ENCODE measurements at places on chromosomes 4 and X.
A peak's percentile ranks its signal among the peaks of the same experiment; 100 is the strongest.

- peaks cover 26% of the 10 kb centered on the region for H3K27me3 ChIP-seq
- H3K27ac ChIP-seq: no peak overlapping the region
- peaks cover 7% of the 10 kb centered on the region for H3K4me1 ChIP-seq
- H3K36me3 ChIP-seq: no peaks in the 10 kb centered on the region
These were observed 20.8 kb upstream of the PRPS2 start for GRCh38 chrX:12770440-12770839.

GRCh38 chrX:71622576-71623450, 4.5 kb upstream of the CXCR3 start:
- peak overlapping the region; percentile 98 for H3K27ac ChIP-seq
- peaks cover 44% of the 10 kb centered on the region for H3K4me1 ChIP-seq
- H3K36me3 ChIP-seq: peaks cover 40% of the 10 kb centered on the region
- H3K4me3 ChIP-seq: peak overlapping the region; percentile 85
- no peaks in the 10 kb centered on the region for H3K27me3 ChIP-seq

DNA sequence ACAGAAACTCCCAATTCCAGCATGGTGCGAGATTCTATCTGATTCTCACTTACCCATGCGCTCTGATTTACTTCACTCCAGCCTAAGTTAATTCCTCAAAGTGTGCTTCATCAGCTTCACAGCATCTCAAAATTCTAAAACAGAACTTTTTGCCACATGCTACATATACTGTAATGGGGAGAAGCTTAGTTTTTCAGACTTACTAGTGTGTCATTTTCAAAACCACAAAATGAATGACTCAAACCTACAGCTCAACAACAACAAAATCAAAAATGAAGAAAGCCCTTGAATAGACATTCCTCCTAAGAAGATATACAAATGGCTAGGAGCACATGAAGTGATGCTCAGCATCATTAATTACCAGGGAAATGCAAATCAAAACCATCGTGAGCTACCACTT, 14.9 kb downstream of the IRF2 start:
- peaks cover 84% of the 10 kb centered on the region for H3K4me1 ChIP-seq
- H3K4me3 ChIP-seq: peak overlapping the region; percentile 26
- H3K27me3 ChIP-seq: no peaks in the 10 kb centered on the region
- DNase-seq: no peak
- peak overlapping the region; percentile 77 for H3K27ac ChIP-seq

DNA sequence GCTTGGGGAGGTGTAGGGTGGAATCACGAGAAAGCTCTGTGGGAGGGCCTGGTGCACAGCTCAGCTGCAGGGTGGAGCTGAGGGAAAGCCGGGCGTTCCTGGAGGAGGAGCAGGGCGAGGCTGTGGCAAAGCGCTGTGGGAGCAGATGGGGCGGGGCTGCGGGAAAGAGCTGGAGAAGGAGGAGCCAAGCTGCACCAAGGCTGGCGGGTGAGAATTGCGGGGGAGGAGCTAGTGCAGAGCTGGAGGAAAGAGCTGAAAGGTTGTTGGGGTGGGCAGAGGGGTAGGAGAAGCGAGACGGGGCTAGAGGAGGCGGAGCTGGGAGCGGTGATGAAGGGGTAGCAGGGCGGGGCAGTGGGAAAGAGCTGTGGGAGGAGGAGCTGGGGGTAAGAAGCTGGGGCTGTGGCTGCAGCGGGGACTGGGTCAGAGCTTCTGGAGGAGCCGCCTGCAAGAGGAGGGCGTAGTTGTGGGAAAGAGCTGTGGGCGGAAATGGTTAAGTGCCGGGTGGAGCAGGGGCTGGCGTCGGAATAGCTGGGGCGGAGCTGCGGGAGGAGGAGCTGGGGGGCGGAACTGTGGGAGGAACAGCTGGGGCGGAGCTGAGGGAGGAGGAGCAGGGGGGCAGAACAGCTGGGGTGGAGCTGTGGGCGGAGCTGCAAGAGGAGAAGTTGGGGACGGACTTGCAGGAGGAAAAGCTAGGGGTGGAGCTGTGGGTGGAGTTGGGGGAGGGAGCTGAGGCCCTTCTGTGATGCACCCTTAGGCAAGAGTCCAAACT, 1.8 kb upstream of the EOLA2 start:
- H3K36me3 ChIP-seq: peaks cover 15% of the 10 kb centered on the region
- H3K27ac ChIP-seq: peak overlapping the region; percentile 35
- H3K4me3 ChIP-seq: peak overlapping the region; percentile 91
- no peaks in the 10 kb centered on the region for H3K27me3 ChIP-seq

DNA sequence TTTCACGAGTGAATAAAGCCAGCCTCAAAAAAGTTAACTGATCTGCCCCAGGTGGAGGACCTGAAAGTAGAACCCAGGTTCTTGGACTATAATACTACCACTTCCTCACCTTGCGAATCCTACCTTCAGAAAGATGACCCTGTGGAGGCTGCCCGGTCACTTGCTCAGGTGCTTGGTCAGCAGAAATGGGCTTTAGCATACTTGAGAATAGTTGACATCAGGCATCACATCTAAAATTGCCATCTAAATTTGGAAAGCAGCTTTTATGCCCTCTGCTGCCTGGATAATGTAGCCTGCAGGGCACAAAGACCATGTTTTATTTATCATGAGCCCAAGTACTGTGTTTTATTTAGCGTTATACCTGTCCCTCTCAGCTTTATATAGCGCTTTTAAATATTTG, 3.0 kb downstream of the BCLAF3 start:
- no peaks in the 10 kb centered on the region for H3K27me3 ChIP-seq
- H3K4me1 ChIP-seq: peaks cover 7% of the 10 kb centered on the region
- H3K27ac ChIP-seq: no peak overlapping the region
- peaks cover 5% of the 10 kb centered on the region for H3K36me3 ChIP-seq

GRCh38 chr4:110508827-110509710, 33.1 kb downstream of the ENPEP start:
- H3K4me1 ChIP-seq: no peaks in the 10 kb centered on the region
- H3K36me3 ChIP-seq: no peaks in the 10 kb centered on the region
- H3K27me3 ChIP-seq: peaks cover 4% of the 10 kb centered on the region
- DNase-seq: no peak
- no peak overlapping the region for H3K4me3 ChIP-seq

GRCh38 chrX:39149761-39150160, 348.5 kb downstream of the MID1IP1 start:
- no peak overlapping the region for H3K27ac ChIP-seq
- DNase-seq: peak; percentile 41
- no peaks in the 10 kb centered on the region for H3K4me1 ChIP-seq
- H3K27me3 ChIP-seq: peaks cover 7% of the 10 kb centered on the region
- H3K36me3 ChIP-seq: no peaks in the 10 kb centered on the region

GRCh38 chr4:41215969-41216293, 1.6 kb upstream of the APBB2 start:
- no peaks in the 10 kb centered on the region for H3K36me3 ChIP-seq
- DNase-seq: no peak
- H3K4me3 ChIP-seq: peak overlapping the region; percentile 50
- no peak overlapping the region for H3K27ac ChIP-seq

GRCh38 chr4:123976819-123977218, 580.2 kb downstream of the SPRY1 start:
- H3K4me1 ChIP-seq: no peaks in the 10 kb centered on the region
- no peaks in the 10 kb centered on the region for H3K36me3 ChIP-seq
- no peaks in the 10 kb centered on the region for H3K27me3 ChIP-seq
- no peak overlapping the region for H3K27ac ChIP-seq
- no peak overlapping the region for H3K4me3 ChIP-seq

DNA sequence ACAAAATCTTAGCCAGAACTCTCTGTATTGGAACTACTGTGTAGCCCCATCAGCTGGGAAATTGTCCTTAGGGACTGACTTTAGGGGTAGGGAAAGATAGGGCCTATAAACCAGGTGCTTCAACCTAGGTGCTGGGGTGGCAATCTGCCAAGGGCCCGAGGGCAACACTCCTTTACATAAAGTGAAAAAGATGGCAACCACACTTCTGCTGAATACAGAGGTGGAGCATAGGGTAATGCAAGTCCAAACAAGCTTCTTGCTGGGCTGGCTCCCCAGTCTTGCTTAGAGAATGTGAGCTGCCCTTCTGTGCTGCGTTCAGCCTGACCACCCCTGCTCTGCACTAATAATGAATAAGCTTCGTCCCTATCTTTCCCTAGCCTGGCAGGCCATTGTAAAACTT, 9.8 kb downstream of the ZBTB33 start:
- no peak overlapping the region for H3K27ac ChIP-seq
- no peak for DNase-seq
- H3K4me3 ChIP-seq: no peak overlapping the region
- H3K27me3 ChIP-seq: no peaks in the 10 kb centered on the region
- H3K4me1 ChIP-seq: no peaks in the 10 kb centered on the region
- H3K36me3 ChIP-seq: peaks cover 6% of the 10 kb centered on the region

DNA sequence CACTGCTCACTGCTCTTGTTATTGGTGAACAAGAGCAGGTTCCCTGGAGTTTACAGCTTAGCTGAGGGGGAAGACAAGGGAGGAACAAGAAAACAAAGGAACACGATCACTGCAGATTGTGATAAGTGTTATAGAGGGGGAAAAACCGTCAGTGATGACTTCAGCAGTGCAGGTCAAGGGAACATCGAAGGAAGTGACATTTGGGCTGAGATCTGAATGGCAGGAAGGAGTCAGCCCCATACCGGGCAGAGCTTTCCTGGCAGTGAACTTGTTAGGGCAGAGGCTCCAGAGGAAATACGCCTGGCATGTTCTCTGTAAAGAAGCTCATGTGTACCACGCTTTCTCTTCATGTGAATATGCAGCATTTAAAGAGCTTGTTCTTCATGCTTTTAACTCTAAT, 78.1 kb downstream of the LDB2 start:
- H3K27me3 ChIP-seq: peaks cover 11% of the 10 kb centered on the region
- H3K4me3 ChIP-seq: no peak overlapping the region
- no peaks in the 10 kb centered on the region for H3K4me1 ChIP-seq
- H3K36me3 ChIP-seq: no peaks in the 10 kb centered on the region
- H3K27ac ChIP-seq: no peak overlapping the region
- no peak for DNase-seq

- H3K36me3 ChIP-seq: peaks cover 4% of the 10 kb centered on the region
- DNase-seq: no peak
- H3K27ac ChIP-seq: no peak overlapping the region
These were observed 43.7 kb upstream of the S100G start for GRCh38 chrX:16606142-16606720.

DNA sequence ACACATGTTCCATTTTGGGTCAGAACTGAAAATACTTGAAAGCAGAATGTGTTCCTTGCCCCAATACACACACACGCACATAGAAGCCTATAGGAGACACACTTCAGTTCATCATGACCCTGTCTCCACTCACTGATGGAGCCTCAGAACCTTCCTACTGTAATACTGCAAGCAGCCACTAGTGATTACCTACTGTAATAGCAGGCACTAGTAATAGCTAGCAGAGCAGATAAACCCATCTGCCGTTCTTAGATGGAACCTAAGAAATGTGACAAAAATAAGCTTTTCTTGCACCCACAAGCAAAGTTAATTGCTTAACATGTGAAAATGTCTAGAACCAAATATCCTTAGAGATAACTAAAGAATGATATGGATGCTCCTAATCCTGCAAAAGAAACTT, 13.6 kb downstream of the AMTN start:
- H3K4me3 ChIP-seq: no peak overlapping the region
- H3K4me1 ChIP-seq: no peaks in the 10 kb centered on the region
- H3K36me3 ChIP-seq: no peaks in the 10 kb centered on the region
- H3K27me3 ChIP-seq: peaks cover 5% of the 10 kb centered on the region
- H3K27ac ChIP-seq: no peak overlapping the region

All from effector memory CD8-positive, alpha-beta T cell (primary cell).